Activated CD8-positive, alpha-beta memory T cell treated with anti-CD3 and anti-CD28 coated beads for 48 hours (primary cell): ENCODE measurements at places on chromosomes 16 and 17.

DNA sequence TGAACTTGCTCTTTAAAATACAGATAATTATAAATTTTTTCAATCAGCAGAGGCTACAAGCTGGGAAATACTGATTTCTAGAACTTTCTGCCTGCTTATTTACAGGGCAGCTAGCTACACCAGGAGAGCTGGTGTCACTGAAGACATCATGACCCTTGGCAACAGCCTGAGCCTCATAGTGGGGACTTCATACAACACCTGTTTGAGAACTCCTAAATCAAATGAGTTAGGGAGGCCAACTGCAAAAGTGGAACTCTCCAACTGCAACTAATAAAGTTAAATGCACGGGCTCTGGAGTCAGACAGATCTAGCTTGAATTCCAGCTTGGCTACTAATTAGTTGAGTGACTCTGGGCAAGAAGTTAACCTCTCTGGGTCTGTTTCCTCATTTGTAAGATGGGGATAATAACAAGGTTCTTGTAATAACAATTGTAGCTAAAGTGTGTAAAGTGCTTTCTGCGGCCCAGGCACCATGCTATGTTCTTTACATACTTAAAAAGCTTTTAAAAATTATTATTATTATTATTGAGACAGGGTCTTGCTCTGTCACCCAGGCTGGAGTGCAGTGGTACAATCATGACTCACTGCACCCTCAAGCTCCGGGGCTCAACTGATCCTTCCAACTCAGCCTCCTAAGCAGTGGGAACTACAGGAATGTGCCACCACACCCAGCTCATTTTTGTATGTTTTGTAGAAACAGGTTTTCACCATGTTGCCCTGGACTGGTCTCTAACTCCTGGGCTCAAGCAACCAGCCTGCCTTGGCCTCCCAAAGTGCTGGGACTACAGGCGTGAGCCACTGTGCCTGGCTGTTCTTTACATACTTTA lies 33.4 kb downstream of the VAC14 start:
- no peak for DNase-seq

GRCh38 chr17:74922694-74923537 lies at the start of gene USH1G:
TSS of gene USH1G (minus strand) at chr17:74923255. CDS start at chr17:74923073, 182 bp downstream.
- no peak for DNase-seq

DNA sequence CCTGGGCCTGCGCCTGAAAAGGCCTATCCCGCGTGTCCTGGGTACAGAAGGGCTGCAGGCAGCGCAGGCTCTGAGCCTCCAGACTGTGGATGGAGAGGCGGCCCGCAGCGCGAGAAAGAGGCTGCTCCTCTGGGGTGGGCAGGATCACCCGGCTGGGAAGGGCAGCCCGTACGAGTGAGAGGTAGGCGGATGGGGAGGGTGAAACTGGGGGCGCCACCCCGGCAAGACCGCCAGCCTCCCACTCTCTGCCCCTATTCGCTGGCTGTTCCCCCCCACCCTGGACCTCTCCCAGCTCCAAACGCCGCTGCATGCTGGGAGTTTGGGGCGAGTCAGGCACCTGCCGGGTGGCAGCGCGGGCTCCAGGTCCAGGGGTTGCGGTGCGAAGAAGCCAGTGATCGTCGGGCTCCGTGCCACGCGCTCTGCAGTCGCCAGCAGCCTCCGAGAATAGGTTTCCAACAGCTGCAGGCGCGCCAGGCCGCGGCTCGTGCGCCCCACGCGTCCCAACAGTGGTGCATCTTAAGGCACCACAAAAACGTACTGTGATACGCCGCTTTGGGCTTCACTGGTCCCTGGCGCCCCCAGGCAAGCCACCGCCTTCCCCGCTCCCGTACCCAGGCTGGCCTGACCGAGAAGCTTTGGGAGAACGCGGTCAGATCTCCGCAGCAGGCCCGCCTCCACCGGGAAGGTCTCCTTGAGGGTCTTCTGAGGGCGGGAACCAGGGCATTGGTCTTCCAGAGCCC lies 1.1 kb downstream of the NOXO1 start:
- no peak for DNase-seq

DNA sequence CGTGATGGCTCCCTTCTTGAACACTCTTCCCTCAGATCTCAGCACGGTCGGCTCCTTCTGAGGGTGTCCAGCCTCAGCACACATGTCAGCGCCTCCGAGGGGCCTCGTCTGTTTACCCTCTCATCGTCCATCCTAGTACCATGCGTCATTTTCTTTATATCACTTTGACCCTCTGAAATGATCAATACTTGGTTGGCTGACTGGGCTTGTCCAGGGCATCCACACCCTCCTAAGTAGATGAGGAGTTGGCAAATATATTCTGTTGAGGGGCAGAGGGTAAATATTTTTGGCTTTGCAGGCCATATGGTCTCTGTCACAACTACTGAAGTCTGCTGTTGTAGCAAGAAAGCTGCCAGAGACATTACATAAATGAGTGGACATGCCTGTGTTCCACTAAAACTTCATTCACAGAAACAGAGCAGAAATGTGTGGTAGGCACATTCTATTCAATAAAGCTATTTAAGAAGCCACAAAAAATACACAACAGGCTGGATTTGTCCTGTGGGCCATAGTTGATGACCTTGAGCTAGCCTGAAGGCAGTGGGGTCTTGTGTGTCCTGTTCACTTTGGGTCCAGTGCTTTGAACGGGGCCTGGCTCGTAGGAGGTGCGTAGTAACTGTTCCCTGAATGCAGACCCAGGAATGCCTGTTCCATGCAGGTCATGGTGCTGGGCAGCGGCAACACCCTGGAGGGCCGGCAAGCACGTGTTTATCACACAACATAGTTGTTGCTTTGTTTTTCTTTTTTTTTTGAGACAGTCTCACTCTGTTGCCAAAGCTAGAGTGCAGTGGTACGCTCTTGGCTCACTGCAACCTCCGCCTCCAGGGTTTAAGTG lies 185.8 kb downstream of the SNX29 start:
- DNase-seq = no peak

DNA sequence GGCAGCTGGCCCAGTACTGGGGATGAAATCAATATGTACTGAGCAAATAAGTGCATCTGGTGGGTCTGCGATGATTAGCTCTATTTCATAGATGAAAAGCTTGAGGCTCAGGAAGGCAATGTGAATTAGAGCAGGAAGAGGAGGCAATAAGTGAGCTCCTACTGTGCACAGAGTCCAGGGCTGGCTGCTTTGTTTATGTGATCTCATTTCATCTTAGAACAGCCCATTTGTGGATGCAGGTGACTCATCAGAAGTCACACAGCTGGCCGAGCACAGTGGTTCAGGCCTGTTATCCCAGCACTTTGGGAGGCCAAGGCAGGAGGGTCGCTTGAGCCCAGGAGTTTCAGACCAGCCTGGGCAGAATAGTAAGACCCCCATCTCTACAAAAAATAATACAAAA lies 7.1 kb downstream of the TMEM114 start:
- no peak for DNase-seq

GRCh38 chr17:50451943-50452629 lies 16.6 kb downstream of the CHAD start:
- no peak for DNase-seq

- no peak for DNase-seq
These were observed 9.1 kb downstream of the SLC16A3 start for GRCh38 chr17:82237746-82238471.

GRCh38 chr17:49580055-49580721 lies 4.5 kb downstream of the NXPH3 start:
- DNase-seq = no peak

DNA sequence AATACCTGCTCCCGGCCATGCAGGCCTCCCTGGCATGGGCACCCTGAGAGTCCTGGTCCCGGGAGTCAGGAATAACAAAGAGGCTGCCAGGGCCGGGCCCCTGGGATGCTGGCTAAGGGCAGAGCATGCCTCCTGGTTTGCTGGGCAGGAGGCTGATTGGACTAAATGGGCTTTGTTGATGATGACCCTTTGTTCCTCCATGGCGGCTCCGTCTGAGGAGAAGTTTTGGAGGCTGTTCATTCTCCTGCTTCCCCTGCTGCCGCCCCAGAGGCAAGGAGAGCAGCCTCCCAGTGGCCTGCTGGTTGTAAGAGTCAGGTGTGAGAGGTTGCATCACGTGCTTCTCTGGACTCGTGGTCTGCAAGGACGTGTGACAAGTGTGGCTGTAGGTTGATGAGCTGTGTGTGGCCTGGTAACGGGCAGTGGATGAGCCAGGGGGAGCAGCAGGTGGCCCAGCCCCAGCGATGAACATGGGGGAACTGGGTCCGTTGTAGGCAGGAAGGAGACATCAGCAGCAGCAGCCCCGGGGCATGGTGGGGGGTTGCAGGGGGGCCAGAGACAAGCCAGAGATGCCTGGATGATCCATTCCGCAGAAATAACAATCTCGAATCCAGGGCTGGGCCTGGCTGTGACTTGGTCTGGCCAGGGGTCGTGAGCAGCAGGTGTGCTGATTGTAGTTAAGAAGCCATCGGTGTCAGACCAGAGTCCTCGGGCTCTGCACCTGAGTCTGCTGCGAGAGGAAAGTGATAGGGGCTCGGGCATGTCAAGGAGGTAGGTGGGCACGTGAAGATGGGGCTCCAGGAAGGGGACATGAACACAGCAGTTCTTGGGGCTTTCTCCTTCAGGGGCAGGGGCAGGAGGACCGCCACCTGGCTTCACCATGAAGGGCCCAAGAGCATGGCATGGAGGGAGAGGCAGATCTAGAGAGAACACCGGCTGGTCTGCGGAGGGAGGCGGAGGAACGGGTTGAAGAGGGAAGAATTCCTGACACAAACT lies 101.4 kb downstream of the TNFRSF13B start:
- DNase-seq = no peak

DNA sequence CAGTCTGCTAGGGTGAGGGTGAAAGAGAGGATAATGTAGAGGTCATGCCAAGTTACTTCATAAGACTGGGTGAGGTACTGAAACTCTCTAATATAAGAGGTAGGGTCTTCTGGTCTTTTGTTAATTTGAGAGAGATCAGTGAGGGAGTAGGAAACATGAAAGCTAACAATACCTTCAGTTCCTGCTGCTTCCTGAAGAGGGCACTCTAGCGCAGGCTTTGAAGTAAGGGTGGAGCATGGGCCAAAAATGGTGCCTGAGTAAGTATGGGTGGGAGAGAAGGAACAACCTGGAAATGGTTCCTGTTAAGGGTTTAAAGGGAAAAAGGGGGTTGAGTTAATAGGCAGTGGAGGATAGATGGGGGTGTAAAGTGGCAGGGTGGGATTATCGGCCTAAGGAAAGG lies 2449.5 kb downstream of the TP53TG3F start:
- DNase-seq = no peak

DNA sequence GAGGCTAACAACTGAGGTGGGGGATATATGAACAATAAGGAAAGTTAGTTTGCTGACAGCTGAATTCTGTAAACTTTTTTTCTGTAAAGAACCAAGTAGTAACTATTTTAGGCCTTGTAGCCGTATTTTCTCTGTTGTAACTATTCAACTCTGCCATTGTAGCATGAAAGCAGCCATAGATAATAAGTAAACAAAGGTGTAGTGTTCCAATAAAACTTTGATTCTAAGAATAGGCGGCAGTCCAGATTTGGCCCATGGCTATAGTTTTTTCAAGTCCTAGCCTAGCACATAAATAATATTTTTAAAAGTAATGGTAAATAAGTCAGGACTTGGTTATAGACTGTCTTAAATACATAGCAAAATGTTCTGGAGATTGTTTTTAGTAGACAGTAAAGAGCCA lies 142.0 kb downstream of the STXBP4 start:
- DNase-seq = no peak

DNA sequence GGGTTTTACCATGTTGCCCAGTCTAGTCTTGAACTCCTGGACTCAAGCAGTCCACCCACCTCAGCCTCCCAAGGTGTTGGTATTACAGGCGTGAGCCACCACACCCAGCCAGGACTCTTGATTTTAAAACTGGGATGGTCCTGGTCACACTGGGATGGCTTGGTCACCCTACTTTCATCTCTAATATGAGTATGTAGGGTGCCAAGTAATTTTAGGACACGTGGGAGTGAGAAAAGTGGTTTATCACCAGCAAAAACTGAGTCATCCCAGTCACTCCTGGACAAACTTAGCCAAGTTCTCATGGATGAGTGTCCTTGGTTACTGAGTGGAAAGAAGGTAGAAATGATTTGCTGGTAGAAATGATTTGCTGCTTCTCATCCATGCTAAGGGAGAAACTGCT lies 9.9 kb downstream of the CLEC19A start:
- DNase-seq = no peak

DNA sequence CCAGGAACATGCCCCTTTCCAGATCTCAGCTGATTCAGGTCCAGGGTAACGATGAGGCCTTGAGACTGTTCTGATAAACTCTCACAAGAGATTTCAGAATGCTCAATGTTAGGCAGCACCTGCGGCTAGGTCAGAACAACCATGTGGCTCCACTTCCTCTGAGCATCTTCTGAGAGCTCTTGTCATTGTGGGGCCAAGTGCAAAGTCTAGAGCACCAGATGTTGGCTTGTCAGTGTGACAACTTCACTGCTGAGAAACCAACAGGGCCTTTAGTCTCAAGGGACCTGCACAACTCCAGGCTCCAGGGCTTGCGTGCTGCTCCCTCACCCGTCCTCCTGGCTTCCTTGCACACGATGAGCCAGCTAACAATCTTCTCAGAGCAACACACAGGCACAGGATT lies 29.0 kb downstream of the FCSK start:
- no peak for DNase-seq

- DNase-seq = no peak
These were observed 20.9 kb downstream of the ZFHX3 start for GRCh38 chr16:73026754-73027684.

DNA sequence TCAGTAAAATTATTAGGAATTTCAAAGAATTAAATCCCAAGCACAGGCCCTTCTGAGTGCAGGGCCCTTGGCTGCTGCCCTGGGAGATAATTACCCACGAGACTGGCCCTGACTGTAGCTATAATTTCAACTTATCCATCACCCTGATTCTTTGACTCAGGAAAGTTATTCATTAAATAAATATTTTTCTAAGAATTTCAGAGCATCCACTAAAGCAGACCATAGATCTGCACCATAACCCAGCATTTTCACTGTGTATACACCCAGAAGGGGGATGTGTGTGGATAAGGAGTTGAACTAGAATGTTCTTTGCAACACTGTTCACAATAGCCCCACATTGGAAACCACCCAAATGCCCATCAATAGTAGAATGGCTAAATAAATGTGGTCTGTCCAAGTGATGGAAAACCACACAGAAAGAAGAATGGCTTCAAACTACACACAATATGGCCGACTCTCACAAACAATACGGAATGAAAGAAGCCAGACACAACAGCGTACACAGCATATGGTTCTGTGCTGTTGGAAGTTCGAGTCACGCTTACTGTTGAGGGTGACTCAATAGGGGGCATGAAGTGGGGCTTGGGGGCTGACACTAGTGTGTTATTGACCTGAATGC lies 33.9 kb upstream of the MEAK7 start:
- no peak for DNase-seq

GRCh38 chr17:28811651-28812090 lies 30.9 kb downstream of the FAM222B start:
- DNase-seq = no peak

GRCh38 chr17:1769822-1770477 lies 8.1 kb downstream of the SERPINF1 start:
- DNase-seq = peak; percentile 7

GRCh38 chr17:65925606-65926307 lies 266.2 kb downstream of the CEP112 start:
- DNase-seq = no peak

DNA sequence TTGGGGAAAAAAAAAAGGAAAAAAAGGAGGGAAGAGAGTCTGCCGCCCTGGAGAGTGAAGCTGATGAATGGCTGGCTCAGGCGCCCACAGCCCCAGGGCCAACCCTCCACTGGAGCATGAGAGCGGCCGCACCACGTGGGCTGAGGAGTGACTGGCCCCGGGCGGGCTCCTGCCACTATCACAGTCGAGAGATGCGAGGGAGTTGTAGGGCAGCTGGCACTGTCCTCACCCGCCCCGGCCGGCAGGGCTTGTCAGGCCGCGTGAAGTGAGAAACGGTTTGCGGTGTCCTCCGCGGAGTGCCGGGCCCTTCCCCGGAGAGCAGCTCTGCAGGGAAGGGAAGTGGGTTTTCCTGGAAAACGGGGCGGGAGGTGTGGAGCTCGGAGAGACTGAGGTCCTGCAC lies 45.9 kb downstream of the JPH3 start:
- no peak for DNase-seq
